ENCODE measurements at places on chromosomes 16 and 17.

- DNase-seq, result peak; percentile 43
These were observed 54.1 kb downstream of the CES1 start for GRCh38 chr16:55778757-55779156.

DNA sequence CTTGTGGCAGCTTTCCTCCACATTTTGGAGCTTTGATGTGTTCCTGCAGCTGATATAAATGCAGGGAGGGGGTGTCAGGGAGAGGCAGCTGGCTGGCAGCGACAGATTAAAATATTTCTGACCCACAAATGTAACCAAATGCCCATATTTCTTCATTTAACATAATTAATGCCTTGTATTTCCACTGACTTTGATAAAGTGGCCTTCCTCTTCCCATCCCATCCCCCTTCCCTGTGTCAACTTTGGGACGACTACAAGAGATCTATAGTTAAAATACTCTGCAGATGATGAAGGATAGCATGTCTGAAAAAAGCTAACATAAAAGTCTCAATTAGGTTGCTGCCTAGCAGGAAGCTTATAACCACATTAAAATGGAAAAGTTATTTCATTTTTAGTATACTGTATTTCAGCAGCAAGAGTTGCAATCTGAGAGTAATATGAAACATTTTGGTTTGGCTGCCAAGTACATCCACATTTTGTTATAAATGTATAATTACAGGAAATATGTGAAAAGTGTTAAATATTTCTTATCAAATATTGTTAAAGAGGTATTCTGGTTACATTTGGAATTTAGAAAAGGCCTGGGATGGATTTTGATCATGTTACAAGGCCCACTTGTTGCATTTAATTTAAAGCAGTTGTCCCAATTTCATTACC is 238.7 kb upstream of the TBX2 start:
- DNase-seq, result no peak

GRCh38 chr17:3964203-3965117 is at the start of gene ATP2A3:
TSS of gene ATP2A3 (minus strand) at chr17:3964437. CDS start at chr17:3964291, 146 bp downstream.
- DNase-seq, result peak; percentile 72

DNA sequence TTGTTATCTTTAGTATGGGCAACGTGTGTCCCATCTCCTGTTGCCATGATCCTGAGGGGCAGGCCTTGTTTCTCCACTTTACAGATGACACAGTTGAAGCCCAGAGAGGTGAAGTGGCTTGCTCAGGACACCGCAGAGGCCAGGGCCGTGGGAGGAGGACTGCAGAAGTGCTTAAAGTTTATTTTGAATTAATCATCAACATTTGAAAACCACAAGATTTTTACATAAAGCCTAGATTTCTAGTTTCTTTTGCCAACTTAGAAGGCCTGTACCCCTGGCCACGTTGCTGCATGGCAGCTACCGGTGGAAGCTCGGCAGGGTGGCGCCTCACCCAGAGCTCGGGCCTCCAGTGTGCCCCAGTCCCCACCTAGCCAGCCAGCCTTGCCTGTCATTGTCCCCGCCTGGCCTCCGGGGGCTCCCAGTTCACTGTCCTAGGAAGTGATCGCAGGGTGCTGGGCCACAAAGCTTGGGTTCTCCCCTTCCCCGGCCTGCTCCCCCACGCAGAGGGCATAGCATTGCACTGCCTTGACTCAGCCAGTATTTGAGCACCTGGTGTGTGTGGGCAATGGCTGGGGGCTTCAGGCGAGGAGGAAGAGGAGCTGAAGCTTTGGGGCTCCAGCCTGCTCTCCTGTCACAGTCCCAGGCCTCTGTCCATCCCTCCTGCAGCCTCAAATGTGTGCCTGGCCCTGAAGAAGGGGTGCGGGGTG is 14.8 kb upstream of the ADCY7 start:
- peak; percentile 61 for DNase-seq

- DNase-seq, result no peak
These were observed 9.5 kb upstream of the BIRC5 start for GRCh38 chr17:78204387-78205123.

- DNase-seq, result no peak
These were observed 135.8 kb downstream of the SKAP1 start for GRCh38 chr17:48294020-48294805.

DNA sequence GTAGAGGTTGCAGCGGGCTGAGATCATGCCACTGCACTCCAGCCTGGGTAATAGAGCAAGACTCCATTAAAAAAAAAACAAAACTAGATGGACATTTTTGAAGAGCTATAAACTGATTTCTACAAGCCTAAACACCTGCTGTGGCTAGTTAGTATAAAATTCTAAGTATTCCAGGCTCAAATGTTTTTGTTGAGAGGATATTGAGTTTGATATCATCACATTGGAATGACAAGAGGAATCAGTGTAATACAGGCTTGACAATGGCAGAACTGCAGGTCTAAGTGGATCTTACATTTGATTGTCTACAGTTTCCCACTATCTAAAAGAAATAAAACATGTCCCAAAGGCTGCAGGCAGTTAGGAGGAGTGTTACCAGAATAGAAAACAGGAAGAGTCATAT is 23.9 kb upstream of the DLX3 start:
- no peak for DNase-seq

DNA sequence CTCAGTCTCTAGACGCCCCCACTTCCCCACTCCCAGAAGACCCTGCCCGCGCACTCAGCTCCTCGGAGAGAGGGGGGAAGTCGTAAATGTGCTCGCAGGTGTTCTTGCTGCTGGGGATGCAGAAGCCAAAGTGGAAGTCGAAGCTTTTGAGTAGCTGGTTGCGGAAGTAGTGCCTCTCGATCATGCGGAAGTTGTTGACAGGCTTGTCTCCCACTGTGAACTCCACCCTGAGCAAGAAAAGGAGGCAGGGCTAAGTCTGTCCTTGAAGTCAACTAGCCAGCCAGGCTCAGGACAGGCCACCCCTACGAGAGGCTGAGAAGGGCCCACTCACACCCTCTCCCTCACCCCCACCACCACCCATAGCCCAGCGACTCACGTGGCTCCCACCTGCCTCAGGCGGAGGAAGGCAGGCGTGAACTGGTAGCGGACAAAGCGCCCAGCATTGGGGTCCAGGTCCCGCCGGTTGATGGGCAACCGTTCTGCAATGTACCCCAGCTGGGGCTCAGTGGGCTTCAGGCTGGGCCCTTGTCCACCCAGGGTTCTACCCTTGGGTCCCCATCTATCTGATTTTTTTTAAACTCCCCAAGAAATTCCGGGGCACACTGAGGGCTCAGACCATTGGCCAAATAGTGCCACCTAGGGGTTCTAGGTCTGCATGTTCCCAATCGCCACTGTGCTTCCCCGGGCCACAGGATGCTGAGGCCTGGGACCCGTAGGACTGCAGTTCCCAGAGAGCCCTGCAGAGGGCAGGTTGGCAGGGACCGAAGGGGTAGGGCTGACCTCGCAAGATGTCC is 4.6 kb downstream of the UNC119 start:
- DNase-seq, result peak; percentile 82

DNA sequence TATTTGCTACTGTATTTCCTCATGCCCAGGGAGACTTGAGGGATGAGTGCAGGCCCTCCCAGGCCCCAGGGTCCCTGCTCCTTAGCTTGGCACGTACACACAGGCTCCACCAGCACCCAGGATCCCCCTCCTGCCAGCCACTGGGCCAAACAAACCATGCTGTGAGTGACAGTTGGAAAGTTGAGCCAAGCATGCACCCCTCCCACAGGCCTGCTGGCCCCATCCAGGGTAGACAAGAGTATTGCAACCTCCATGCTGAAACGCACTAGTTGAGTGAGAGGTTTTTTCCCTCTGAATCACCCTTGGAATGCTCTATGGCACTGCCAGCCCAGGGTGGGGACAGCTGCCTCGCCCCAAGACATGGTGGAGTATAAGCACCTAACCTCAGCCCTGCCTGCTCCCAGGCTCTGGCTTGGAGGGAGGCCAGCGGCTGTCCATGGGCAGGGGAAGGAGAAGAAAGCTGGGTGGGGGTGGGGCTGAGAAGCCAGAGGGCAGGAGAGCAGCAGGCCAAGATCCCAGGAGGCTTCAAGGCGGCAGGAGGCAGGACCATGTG is 49.6 kb downstream of the PITPNM3 start:
- DNase-seq, result no peak

DNA sequence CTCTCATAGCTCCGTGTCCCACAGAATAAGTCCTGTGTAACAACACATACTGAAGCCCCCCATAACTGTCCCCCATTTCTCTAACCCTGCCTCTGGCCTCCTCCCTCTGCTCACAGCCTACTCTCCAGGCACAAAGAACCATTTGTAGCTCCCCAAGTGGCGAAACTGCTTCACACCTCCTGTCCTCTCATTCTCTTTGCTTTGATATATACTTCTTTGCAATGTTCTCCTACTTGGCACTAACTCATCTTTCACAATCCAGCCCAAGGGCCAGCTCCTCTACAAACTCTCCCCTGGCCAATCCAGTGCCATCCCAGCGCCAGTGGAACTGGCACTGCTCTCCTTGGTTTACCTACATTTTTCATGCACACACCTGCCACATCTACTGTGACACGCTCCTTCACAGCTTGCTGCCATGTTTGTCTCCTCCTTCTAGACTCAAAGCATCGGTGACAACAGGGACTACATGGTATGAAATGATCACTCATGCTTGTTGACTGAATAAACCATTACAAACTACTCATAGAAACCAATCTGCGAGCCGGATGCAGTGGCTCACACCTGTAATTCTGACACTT is 12.8 kb downstream of the CYTH1 start:
- no peak for DNase-seq

DNA sequence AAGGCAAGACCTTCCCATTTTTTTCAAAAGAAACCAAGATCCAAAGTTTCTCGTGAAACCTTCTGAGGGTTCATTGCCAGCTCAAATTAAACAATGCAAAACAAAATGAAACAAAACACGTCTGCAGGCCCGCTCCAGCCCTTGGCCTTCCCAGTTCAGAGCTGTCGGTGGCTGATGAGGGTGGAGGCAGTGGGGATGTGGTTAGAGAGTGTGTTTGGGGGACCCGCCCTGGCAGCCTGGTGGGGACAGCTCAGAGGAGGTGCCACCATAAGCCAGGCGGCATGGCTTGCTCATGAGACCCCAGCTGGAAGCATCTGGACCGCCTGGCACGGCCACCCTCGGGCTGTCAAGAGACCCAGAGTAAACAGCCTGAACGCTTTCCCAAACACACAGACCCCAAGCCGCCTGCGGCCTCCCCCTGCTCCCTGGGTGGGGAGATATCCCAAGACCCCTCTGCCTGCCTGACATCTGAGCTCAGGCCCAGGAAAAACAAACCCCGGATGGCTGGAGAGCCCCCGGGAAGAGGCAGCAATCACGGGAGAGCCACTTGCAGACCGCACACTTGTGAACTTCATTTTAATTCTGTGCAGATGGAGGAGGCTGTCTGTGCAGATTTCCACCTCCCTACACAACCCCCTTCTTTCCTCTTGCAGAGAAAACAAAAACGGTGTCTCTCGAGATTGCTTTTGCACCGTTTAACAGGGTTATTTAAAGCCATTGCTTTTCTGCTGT is 35.4 kb upstream of the LITAF start:
- DNase-seq, result no peak

- no peak for DNase-seq
These were observed 67.6 kb downstream of the CDH13 start for GRCh38 chr16:82694239-82694874.

Measured in NB4 (cell line).